Hematopoietic multipotent progenitor cell treated with erythropoietin and hydrocortisone succinate and interleukin-3 and kit ligand, for 15 days (in vitro differentiated cells): ENCODE measurements at places on chromosomes 6 and 20.

GRCh38 chr20:38829296-38829875 lies 23.9 kb downstream of the PPP1R16B start:
- DNase-seq, result no peak

DNA sequence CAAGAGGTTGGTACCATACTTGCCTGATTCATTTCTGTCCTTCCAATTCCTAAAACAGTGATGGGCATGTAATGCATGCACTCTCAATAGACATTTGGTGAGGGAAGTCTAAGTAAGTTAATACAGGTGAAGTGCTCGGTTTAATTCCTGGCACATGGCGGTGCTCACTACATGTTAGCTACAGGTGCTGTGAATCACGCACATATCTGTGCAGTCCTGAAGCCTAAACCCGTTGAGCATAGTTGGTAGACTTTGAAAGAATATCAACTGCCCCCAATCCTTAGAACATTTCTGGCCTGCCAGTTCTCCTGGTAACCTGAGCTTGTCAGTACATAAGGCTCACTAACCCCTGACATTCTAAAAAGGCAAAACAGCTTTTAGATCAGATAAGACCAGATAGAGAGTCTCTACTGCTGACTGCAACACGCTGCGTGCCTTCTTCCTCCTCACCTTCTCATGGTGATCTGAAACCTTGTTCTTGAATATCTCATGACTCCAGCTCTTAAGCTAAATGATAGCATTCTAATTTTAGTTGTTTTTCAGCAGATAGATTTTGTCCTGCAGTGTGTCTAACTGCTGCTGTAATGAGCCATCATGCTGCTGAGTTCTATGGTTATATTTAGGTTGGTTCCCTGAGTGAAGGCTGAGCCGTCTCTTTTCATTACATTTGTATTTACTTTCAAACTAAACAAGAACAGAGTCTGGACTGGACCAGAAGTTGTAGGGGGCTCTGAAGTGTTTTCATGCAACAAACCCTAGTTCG lies 328.5 kb upstream of the QKI start:
- no peak for DNase-seq

- DNase-seq, result no peak
These were observed 11.4 kb downstream of the SLC2A4RG start for GRCh38 chr20:63750807-63751470.

GRCh38 chr6:166930354-166930891 lies 25.9 kb downstream of the RNASET2 start:
- no peak for DNase-seq

GRCh38 chr6:26216886-26217713 lies 129.9 kb downstream of the HFE start:
- peak; percentile 89 for DNase-seq

DNA sequence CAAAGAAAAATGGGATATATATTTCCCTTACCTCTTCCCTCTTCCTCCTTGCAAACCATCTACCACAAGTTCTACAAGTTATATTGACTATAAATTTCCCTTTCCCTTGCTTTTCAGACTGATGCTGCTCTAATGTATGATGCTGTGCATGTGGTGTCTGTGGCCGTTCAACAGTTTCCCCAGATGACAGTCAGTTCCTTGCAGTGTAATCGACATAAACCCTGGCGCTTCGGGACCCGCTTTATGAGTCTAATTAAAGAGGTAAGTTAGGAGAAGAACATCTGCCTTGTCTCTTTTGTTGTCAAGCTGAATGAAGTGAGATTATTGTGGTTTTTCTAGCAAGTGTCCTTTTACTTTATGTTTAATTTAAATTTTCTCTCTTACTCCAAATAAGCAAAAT lies 406.0 kb downstream of the GRIK2 start:
- DNase-seq, result no peak

- DNase-seq, result no peak
These were observed 5.7 kb downstream of the HCK start for GRCh38 chr20:32057656-32058184.

GRCh38 chr20:3651204-3651962 lies 11.8 kb downstream of the GFRA4 start:
- no peak for DNase-seq
